Fibroblast of skin of left biceps (primary cell): ENCODE measurements at places on chromosomes 2 and 18.

DNA sequence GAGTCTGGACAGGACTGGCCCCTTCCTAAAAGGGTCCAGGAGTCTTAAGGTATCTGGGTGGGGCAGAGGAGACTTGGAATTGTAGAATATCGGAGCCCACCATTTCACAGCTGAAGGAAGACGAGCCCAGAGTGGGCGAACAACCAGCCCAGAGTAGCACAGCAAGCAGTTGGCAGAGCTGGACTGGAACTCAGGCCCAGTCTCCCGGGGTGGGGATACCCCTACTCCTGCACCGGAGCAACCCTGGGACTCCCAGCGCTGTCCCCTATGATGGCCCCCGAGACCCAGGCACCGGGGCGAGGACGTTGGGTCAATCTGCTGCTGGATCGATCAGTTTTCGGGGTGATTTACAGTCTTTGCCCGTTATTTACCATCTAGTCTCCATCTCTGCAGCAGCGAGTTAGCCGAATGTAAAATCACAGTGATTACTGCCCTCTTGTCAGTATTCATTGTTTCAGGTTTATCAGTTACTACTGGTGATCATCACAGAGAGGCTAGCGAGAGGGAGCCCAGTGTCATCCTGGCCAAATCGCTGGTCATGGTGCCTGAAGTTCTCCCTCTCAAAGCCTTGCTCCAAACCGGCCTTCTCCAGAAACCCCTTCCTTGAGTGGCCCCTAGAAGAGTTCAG, 75.3 kb downstream of the SMAD7 start:
- no peak for DNase-seq

DNA sequence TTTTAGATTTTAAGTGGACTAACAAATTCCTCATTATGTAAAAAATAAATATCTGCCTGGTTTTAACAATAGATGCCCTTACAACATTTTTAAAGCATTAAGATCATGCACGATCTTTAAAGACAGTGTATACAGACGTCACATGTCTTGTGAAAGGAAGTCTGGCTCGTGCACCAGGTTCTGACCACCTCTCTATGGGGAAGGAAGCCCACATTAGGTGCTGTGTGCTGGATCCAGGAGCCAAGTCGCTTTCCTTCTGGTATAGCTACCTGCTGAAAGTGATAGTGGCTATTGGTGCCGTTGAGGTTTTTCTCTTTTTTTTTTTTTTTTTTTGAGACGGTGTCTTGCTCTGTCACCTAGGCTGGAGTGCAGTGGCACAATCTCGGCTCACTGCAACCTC, 116.5 kb downstream of the NCK2 start:
- DNase-seq: no peak

GRCh38 chr2:225566798-225567197, 167.3 kb downstream of the NYAP2 start:
- no peak for DNase-seq

- no peak for DNase-seq
Observed at GRCh38 chr18:13989199-13989598, 73.9 kb upstream of the MC2R start.

- DNase-seq: no peak
Observed at GRCh38 chr2:38975042-38975441, 85.4 kb downstream of the ARHGEF33 start.
